ENCODE measurements at places on chromosomes 2 and 18.

- DNase-seq, result no peak
These were observed 162.0 kb downstream of the SH3BP4 start for GRCh38 chr2:235113854-235114253.

DNA sequence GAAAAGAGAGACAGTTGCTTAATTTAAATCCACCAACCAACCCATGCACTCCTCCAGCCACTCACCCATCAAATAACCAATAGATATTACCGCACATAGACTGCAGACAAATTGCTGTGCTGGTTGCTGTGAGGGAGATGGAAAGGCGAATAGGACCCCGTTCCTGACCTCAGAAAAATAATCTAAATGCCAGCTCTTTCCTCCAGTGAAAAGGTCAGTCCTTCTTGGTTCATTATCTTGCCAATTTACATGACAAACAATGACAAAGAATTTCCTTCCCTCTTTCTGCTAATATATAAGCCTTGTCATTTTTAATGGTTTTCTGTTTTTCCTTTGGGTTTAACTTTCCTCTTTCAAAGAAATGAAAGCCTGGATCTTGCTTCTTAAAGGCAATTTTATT lies 61.6 kb downstream of the MEP1B start:
- no peak for DNase-seq

DNA sequence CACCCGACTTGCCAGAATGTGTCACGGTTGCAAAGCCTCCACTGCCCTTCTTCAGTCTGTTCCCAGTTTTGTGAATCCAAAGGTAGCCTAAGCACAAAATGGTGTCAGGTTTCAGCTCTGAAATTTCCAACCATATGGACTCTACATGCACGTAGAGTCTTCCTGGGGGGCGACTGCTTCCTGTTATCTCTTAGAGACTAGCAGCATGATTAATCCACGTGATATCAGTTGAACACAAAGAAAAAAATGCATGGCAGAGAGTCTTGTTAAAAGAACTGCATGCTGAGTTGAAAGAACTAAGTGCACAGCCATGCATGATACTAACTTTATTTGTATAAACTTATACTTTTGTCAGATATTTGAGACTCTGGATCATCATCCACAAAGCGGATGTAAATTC lies 404.4 kb downstream of the SOCS6 start:
- DNase-seq, result no peak

DNA sequence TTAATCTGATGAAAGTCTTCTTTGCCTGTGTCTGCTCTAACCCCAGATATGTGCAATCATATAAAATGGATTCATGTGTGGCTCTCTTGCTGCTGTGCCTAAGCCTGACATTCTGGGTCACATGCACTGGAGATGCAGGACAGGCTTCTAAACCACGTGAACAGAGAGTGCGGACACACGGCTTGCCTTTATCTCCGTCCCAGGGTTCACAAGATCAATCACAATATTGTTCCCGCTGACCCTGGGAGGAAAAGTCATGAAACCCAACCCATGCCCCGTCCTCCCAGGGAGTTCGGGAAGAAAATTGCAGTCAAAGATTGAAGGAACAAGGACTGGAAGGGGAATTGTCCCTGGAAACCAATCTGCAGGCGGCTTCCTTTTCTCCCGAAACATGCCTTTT lies 74.8 kb downstream of the VAPA start:
- DNase-seq, result no peak

- peak; percentile 63 for DNase-seq
These were observed 10.0 kb downstream of the CAPN10 start for GRCh38 chr2:240596491-240596931.

GRCh38 chr2:200081236-200081635 lies 125.9 kb downstream of the MAIP1 start:
- no peak for DNase-seq

DNA sequence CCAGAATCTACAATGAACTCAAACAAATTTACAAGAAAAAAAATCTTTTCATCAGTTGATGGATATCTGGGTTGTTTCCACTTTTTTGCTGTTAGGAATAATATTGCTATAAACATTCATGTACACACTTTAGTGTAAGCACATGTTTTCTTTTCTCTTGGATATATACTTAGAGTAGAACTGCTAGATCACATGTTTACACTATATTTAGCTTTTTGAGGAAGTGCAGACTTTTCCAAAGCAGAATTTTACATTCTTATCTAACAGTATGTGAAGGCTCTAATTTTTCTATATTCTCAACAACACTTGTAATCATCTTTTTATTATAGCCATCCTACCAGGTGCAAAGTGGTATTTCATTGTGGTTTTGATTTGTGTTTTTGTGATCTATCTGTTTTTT lies 103.6 kb upstream of the RMP24 start:
- DNase-seq, result no peak

DNA sequence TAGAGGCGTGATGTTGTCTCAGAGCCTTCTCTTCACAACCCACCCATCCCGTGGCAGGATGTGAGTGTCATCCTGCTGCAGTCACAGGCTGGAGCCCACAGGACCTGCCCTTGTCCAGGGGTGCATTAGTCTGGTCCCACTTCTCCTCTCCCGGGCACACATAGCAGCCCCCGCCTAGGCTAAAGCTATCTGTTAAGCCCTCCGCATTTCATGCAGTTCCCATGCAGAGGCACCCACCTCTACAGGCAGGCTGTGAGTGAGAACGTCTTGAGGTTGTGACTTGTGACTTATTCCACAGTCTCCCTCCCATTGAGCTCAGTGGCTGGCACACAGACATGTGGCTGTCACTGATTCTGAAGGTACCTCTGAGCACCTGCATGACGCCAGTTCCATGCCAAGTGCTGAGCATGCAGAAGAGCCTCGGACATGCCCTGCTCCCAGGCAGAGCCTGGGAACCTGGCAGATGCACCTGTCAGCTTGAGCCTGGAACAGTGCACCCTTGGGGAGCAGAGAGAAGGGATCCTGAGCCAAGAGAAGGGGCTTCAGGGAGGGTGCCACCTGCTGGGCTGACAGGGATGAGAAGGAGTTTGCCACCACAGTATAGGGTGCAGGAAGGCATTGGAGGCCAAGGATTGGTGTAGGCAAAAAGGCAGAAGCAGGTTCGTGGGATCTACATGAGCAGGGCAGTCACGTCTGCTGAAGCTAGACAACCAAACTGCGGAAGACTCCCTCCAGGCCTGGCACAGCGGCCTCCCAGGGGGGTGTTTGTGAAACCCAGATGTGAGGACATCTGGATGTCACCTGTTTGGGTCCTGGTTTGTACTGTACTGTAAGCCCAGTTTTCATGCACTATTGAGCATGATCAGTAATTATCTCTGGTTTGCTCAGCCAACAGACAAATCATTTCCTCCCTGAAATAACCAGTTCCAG lies 213.6 kb downstream of the GLI2 start:
- no peak for DNase-seq

DNA sequence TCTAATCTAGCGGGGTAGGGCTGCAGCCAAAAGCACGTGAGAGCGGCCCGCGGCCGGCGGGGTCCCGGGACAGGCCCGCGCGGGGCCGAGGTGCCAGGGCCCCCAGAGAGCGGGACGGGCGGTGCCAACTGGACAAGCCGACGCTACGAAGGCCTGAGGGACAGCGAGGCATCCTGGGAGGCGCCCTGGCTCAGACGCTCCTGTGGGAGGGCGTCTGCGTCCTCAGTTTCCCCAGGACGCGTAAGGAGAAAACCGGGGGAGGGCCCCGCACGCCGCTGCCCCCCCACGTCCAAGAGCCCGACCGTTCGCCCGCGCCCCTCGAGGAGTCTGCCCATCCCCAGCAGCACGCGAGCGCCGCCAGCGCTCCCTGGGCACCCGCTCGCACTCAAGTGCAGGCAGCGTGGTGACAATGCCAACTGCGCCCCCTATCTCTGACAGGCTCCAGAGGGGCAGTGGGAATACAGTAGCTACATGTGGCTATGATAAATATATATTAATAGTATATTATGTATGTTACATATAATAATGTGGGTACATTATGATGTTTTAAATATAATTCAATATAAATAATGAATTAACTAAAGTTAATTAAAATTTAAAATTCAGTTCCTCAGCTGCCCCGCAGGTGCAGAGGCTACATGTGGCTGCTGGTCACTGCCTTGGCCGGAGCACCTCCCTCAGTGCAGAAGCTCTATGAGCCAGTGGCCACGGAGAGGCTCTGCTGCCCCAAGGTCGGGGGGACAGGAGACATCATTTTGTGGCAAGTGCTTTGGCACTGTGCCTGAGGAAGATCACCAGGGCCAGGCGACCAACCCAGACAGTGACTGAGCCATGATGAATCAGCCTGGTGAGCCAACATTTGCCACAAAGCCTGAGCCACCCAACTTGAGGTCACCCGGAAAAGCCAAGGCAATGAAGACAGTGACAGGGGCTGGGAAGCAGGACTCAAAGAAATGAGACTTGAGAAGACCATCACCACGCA lies 5.5 kb upstream of the SFT2D3 start:
- no peak for DNase-seq

DNA sequence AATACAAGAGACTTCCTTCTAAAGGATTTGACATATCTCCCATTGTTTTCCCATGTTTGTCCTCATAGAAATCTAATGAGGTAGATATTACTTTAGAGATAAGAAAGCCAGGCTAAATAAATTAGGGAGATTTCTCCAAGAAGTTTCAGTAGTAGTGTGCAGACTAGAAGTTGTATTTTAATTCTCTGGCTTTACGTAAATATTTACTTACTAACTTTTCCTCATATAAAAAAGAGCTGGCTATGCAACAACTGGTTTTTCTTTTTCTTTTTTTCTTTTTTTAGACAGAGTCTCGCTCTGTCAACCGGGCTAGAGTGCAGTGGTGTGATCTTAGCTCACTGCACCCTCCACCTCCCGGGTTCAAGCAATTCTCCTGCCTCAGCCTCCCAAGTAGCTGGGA lies 60.6 kb upstream of the ACYP2 start:
- no peak for DNase-seq

GRCh38 chr2:38742797-38743559 lies 8.2 kb downstream of the SRSF7 start:
- no peak for DNase-seq

- no peak for DNase-seq
These were observed 248.9 kb upstream of the THUMPD2 start for GRCh38 chr2:40027968-40028367.

- DNase-seq, result no peak
These were observed 51.8 kb downstream of the BIN1 start for GRCh38 chr2:127054996-127055785.

DNA sequence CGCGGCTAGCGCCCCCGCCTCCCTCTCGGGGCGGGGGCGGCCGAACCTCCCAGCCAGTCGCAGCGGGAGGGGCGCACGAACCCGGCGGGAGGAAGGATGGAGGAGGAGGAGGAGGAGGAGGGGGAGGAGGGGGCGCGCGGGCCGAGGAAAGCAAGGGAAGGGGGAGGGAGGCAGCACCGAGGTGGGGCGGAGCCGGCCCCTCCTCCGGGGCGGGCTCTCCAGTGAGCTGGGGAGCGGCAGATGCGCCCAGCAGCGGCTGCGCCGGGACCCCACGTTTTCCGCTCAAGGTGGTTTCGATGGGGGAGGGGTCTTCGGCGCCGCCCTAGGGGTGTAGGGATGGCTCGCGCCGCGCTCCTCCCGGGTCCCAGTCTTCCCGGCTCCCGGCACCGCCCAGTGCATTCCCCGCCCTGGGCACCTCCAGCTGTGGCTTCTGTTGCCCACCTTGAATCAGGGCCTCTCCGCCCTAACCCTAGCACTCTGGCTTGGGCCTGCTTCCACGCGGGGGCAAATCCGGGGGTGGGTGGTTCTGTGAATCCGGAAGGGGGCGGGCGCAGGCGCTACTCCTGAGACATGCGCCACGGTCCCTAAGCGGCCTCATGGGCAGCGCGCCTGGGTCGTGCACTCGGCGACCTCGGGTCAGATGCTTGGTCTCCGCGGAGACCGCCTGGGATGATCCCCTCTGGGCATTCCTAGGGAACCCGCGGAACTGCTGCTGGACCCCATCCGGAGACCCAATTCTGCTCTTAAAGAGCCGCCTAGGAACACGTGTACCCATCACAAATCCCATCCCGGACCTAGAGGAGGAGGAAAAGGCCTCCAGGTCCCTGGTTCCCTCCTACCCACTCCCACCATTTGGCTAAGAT lies at the start of gene FBXO41:
TSS of gene FBXO41 (minus strand) at position 183 of the 863 bp plus-strand sequence. CDS start 14,848 bp downstream, outside the sequence.
- no peak for DNase-seq

GRCh38 chr2:170950221-170950761 lies 21.2 kb downstream of the GORASP2 start:
- DNase-seq, result no peak

DNA sequence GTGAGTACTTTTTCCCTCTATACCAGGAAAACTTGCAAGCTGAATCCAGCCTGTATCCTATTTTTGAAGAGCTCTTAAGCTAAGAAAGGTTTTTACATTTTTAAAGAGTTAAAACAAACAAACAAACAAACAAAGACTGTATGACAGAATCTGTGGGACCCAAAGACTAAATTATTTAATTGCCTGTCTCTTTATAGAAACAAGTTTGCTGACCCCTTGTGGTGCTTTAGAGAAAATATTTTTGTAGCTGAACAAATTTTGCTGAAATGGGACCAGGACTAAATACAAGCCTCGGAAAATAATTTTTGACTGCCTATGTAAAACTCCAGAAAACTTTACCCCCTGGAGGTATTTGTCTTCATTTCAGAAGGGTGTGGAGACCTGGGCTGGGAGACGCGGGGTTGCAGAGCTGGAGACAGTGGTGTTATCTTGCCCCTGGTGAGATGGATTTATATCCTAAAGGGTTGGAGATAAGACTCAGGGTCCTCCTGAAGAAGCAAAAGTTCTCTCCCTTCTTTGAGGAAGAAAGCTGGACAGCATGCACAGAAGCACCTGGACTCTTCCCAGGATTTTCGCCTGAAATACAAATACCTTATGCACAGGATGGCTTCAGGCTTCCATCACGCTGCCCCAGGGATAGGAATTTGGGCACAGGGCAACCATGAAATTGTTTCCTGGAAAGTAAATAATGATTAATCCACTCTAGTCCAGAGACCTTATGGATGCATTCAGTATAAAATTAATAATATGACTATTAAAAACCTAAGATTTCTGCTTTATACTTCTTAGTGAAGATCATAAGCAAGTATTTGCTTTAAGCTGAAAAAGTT lies 54.3 kb downstream of the TMX3 start:
- peak; percentile 41 for DNase-seq

DNA sequence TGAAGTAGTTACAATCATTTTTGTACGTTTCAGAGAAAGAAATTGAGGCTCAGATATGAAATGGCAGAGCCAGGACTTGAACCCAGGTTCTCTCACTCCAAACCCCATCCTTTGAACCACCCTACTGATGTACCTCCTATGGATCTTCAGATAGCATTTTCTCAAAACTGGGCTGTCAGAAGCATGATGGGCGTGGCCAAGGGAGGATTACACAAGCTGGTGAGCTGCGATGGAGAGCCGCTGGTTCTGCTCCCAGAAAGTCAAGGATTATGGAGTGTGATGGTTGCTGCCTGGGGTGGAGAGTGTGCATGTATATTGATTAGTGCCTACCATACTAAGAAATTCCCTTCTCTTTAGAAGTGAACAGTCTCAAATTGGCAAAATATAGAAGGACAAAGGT lies 47.0 kb upstream of the PPP1CB start:
- no peak for DNase-seq

DNA sequence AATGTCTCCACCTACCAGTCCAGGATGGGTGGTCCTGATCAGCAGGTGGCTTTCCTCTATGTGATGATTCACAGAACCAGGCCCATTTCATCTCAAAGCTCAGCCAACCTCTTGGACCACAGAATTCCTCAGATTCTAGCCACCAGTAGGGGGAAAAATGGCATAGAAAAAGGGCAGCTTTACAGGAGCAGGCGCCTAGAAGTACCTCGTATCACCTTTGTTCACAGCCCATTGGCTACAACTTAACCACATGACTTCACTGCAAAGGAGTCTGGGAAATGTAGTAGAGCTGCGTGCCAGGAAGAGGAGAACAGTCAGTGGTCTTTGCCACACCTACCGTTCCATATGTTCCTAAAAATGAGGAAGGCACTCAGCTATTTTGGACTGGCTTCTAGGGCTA lies 62.8 kb upstream of the DTNA start:
- no peak for DNase-seq

GRCh38 chr2:1619556-1619955 lies 124.8 kb downstream of the PXDN start:
- DNase-seq, result no peak
